Trophoblast cell (in vitro differentiated cells and primary cell): ENCODE measurements at places on chromosomes 16 and 17.

DNA sequence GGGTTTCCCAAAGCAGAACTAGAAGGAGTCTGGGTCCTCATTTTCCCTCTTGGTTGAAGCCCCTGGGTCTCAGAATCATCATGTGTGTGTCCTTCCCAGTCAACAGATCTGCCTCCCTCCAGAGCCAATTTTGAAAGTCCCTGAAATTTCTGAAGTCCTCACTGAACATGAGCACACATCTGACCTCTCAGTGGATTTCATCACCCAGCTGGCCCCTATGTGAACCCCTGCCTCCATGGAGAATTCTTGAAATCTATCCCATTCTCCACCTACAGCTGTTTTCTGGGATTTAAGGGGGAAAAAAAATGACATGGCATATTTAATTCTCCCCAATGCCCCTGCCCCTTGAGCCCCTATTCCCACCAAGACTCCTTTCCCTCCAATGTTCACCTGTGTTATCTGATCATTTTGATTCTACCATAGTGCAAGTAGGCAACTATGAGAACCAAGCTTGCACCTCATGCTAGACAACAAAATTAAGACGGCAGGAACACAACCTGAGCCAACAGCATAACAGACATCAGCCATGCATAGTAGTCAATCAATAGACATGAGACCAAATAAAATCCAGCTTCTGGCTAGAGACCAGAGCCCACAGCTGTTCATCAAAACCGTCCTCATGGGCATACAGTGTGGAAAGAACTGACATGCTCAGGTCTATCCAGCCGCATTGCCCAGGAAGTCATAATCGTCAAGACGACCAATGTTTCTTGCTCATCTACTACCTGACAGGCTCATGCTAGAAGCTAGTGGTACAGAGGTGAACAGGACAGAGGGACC lies 14.9 kb downstream of the SOX9 start:
- no peak for DNase-seq

GRCh38 chr16:7805686-7806396 lies 473.2 kb downstream of the RBFOX1 start:
- no peak for DNase-seq

GRCh38 chr16:6297666-6298410 lies 1034.8 kb upstream of the RBFOX1 start:
- no peak for DNase-seq

DNA sequence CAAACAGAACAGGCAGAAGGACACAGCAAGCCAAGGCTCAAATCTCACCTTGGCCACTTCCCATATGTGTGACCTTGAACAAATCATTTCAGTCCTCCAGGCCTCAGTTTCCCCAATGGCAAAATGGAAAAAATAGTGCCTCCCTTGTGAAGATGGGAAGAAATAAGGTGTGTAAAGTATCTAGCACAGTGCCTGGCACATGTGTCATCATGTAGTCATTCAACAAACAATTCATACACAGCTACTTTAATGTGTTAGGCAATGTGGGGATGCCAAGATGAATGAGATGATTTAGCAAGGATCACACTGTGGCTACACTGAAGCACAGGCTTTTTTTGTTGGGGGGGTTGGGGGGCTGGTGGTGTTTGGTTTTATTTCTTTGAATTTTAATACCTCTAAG lies 13.3 kb downstream of the SRCIN1 start:
- DNase-seq: no peak

GRCh38 chr16:87570938-87571867 lies 31.1 kb upstream of the JPH3 start:
- peak; percentile 72 for DNase-seq

- DNase-seq: no peak
Measured at GRCh38 chr16:68338326-68339119, 27.7 kb downstream of the PRMT7 start.

GRCh38 chr17:9750524-9750923 lies 40.9 kb downstream of the DHRS7C start:
- DNase-seq: no peak

DNA sequence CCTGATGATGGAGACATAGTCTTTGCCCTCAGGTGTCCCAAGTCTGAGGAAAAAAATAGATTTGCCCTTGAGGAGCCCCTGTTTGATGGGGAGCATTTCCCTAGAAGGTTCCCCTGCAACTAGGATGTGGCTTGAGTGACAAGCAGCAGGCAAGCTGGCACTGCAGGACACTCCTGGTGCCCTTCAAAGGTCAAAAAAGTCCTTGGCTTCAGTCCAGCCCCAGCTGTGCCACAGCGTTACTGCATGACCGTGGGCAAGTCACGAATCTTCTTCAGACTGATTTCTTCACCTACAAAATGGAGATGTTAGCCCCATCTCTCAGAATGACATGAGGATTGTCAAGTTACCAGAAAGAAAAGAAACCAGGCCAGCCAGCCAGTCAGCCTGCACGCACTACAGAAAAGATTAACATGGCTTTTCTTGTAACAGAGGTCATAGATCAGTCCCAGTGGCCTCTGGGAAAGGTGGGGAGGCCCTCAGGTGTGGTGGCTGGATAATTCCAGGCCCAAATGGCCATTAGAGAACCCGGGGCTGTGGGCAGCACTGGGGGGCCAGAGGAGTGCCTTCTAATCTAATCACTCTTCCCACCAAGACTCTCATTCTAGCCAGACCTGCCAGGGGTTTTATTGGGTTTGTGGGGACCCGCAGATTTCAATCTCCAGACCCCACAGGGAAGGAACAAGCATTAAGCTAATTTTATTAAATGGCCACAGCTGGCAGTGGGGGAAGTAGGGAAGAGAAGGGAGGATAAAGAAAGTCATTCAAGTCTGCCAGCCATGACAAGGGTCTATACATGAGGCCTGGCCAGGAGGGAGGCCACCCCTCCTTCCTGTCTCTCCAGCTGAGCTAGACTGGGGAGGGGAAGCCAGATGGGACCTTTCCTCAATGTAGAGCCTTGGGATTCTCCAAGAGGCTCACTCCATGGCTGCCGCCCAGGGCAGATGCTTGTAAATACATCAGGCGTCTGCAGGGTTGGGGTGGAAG lies 9.7 kb upstream of the KIF18B start:
- no peak for DNase-seq

DNA sequence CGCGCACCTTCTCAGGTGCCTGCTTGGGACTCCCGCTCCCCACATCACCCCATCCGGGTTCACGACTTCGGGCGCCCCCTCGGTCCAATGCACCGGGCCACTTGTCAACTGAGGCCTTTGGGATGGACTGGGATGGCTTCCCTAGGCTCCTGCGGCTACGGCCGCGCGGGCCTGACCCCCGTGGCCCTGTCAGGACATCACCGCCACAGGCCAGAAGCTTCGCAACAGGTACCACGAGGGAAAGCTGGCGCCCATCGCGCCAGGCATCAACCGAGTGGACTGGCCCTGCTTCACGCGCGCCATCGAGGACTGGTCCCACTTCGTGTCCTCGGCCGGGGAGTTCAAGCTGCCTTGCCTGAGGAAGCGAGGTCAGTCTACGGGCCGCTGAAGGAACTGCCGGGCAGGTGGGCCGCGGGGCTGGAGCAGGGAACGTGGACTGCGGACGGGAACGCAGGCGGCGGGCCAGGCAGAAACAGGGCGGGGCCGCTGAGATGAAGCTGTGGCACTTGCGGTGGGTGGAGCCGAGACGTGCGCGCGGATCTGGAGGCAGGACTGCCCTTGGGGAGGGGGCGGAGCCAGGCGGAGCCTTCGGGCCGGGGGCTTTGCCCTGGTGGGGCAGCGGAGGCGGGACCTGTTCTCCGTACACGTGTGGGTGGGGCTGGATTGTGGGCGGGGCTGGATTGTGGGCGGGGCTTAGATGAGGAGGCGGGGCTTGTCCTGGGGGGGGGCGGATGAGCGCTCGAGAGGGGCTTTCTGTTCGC lies 13.7 kb upstream of the CNGB1 start:
- DNase-seq: peak; percentile 86

- DNase-seq: no peak
Measured at GRCh38 chr17:32558997-32559650, 72.3 kb downstream of the CDK5R1 start.

DNA sequence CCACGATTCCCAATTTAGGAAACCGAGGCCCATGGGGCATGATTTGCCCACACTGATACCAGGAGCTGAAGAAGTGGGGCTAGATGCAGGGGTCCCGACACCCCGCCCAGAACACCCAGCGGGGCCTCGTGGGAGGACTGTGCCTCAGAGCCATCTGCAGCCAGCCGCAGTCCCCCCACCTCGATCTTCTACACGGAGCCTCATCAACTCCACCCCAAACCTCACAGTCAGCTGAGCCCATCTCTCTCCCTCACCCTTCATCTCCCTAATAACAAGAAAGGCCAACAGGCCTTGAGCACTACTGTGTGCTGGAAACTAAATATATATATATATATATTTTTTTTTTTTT lies 4.2 kb downstream of the ITGAE start:
- DNase-seq: no peak

DNA sequence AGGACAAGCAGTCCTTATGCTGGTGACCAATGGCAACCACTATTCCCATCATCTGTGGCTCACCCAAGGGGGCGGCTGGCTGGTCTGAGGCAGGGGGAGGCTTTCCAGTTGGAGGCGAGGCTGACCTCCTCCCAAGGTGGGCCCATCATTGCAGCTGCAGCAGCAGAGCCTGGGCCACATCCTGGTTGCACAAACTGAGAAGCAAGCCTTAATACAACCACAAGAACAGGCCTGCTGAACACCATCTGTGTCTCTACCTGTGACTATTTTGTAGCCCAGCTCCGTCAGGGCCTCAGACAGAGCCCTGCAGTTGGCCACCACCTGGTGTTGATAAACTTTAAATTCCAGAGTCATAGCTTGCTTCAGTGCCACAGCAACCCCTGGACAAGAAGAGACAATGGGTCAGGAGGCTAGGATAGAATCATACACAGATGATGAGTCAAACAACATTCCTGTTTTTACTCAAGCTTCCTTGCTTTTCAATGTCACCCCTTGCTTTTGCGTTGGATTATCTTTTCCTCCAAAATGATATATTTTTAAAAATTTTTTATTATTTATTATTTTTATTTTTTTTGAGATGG lies 17.9 kb downstream of the SMCR8 start:
- DNase-seq: no peak

DNA sequence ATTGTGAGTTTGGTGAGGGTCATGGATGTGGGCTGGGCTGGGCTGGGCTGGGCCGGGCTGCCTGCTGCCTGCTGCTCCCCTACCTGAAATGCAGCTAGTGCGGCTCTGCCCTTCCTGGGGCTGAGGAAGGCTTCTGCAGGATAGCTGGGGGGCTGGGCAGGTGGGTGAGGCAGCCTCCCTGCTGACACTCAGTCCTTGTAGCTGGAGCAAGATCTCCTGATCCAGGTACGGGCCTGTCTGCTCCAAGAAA lies 4.7 kb downstream of the RPL13 start:
- DNase-seq: peak; percentile 11

- DNase-seq: no peak
Measured at GRCh38 chr16:89738538-89739317, 17.4 kb downstream of the ZNF276 start.

GRCh38 chr17:67679721-67680120 lies 38.0 kb upstream of the NOL11 start:
- DNase-seq: no peak

DNA sequence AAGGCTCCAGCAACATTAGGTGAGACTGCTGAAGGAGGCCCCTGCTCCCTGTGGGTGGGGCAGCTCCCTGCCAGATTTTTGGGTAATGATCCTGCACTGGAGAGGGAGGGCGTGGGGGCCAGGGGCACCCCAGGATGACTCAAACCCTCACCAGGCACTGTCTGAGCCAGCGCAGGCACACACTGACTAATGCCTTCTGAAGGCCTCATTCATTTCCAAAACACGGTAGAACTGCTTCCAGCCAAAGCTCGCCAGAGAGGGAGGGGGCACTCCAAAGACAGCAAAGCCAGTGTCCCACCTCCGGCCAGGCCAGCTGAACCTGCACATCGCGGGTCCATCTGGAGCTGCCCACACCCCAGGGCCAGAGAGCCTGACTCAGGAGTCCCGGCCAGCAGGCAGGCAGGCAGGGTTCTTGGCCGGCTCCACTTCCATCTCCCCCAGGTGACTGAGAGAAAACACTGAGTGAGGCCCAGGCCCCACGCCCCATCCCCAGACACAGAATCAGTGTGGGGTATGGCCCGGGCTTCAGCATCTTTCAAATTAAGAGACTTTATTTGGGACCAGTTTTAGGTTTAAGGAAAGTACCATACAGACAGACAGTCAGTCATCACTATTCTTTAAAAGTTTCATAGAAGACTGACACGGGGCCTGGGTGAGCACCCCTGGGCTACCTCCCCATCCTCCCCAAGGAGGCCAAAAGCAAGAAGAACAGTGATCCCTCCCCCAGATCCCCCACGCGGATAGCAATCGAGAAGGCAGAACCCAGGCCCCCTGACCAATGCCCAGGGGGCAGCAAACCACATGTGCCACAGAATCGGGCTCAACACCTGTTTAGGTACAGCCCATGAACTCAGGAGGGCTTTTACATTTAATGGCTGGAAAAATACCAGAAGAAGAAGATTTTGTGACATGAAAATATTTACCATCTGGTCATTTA lies 2.3 kb downstream of the PIEZO1 start:
- no peak for DNase-seq

DNA sequence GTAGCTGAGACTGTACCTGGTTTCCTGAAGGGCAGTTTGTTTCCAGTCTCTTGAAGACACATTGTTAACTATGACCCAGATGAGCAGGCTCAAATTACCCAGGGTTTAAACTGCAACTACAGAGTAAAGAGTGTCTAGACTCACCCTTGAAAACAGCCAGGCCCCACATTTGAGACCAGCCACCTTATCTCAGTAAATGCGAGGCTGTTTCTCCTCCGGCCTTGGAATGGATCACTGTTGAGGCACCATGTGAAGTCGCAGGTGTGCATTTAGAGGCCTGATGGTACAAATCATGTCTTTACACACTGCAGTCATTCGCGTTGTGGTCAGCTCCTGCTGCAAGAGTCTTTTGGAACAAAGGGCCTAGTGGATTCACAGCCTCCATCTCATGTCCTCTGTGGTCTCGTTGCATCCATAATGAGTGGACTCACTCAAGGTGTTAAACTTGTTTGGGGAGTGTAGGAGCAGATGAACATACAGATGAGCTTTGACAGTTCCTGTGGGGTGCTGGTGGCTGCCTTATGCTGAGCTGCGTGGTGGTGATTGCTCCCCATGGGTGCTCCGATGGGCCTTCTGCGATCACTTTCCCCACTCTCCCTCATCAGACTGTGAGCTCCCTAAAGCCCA lies 18.5 kb upstream of the N4BP1 start:
- no peak for DNase-seq

DNA sequence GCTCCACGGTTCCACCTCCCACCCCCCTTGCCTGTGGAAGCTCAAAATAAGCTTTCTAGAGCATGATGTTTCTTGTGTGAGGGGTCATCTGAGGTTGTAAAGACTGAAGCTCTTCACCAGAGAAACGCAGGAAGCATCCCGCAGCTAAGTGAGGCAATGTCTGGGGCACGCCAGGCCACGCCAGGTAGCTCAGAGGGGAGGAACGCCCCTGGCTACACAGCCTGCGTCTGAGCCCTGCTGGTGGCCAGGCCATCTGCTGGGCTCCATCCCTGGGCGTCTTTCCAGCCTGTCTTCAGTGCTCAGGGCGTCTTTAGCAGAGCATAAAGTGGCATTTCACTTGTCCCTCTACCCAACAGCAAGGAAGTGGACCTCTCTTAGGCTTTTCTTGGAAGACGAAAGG lies 15.2 kb downstream of the SOCS3 start:
- peak; percentile 97 for DNase-seq
